H9 (cell line): ENCODE measurements at places on chromosomes 4 and X. TPM values are rescaled to one million over a fixed set of nuclear protein-coding genes. Genes with fewer than 3 reads are reported as not detected.
A peak's percentile ranks its signal among the peaks of the same experiment; 100 is the strongest.

The SSX4B gene
- total RNA-seq: 0.29 TPM in 1 of 2 replicates, not detected in the other

The STAP1 gene
- total RNA-seq: not detected in 2 replicates

The PGAM4 gene
- total RNA-seq: 0.52 TPM in 1 of 2 replicates, not detected in the other

The SLC6A14 gene
- not detected in 2 replicates for total RNA-seq

The TCEAL2 gene
- total RNA-seq: 12.6 and 14.2 TPM in 2 replicates

The SPANXN4 gene
- total RNA-seq: not detected in 2 replicates

- H3K4me1 ChIP-seq: no peaks in the 10 kb centered on the region
- DNase-seq: no peak
- H3K4me3 ChIP-seq: no peak overlapping the region
- peaks cover 17% of the 10 kb centered on the region for H3K36me3 ChIP-seq
- no peaks in the 10 kb centered on the region for H3K27me3 ChIP-seq
- H3K27ac ChIP-seq: no peak overlapping the region
Measured at GRCh38 chrX:65451663-65452062, 82.9 kb downstream of the LAS1L start.

GRCh38 chrX:1444561-1445500, 7.9 kb downstream of the ASMTL start:
- no peaks in the 10 kb centered on the region for H3K4me1 ChIP-seq
- DNase-seq: peak; percentile 12
- no peaks in the 10 kb centered on the region for H3K27me3 ChIP-seq
- H3K27ac ChIP-seq: no peak overlapping the region

DNA sequence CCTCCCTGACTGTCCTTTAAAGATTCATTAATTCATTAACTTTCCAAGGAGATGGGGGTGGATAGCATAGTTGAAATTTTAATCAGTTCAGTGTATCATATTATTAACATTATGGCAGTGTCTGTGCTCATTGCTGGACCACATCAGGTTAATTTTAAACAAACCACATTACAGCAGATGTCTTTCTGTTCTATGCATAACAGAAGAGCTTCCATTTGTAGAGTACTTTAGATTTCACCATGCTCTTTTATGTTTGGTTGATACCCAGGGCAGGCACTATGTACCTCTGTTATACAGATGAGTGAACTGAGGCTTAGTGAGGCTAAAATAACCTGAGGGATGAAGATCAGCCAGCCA, 41.1 kb downstream of the AFF2 start:
- no peak overlapping the region for H3K27ac ChIP-seq
- DNase-seq: no peak
- peaks cover 2% of the 10 kb centered on the region; the same call in 1 of the 2 replicates for H3K36me3 ChIP-seq

DNA sequence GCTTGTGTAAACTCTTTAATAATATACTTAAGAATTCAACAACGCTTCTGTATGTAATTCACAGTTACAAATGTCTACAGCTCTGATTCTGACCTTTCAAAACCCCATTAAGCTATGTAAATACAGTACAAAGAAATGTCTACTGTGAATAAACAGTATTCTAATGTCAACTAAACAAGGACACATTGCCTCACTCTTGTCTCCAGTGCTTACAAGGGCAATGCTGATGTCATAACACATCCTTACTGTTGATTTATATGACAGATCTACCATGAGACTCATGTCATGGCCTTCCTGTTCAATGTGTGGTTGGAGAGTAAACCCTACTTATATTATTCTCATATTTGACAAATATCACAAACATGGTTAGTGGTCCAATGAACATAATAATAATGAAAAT, 256.1 kb upstream of the ADGRL3 start:
- H3K27me3 ChIP-seq: no peaks in the 10 kb centered on the region
- H3K4me3 ChIP-seq: no peak overlapping the region
- no peaks in the 10 kb centered on the region for H3K36me3 ChIP-seq
- no peaks in the 10 kb centered on the region for H3K4me1 ChIP-seq

DNA sequence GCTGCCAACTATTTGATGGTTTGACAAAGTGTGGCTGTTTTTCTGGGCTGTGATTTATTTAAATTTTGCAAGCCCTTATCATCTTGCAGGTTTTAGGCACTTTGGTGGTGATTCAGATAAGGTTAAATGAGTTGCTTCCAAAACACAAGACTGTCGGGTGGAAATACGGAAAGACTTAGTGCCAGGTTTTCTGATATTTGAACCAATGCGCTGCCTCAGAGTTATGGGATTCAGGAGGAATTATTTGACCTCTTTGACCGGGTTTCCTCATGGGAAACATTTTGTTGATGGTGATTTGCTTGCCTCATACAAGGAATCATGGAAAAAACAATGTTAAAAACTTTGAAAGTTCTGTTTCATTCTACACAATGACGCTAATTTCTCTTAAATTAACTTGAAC, 136.1 kb upstream of the MAP9 start:
- H3K27ac ChIP-seq: no peak overlapping the region
- no peak overlapping the region for H3K4me3 ChIP-seq
- H3K36me3 ChIP-seq: no peaks in the 10 kb centered on the region

- H3K4me3 ChIP-seq: no peak overlapping the region
- no peak for DNase-seq
- no peak overlapping the region for H3K27ac ChIP-seq
- H3K27me3 ChIP-seq: no peaks in the 10 kb centered on the region
Measured at GRCh38 chrX:126338916-126339315, 172.8 kb upstream of the DCAF12L2 start.

DNA sequence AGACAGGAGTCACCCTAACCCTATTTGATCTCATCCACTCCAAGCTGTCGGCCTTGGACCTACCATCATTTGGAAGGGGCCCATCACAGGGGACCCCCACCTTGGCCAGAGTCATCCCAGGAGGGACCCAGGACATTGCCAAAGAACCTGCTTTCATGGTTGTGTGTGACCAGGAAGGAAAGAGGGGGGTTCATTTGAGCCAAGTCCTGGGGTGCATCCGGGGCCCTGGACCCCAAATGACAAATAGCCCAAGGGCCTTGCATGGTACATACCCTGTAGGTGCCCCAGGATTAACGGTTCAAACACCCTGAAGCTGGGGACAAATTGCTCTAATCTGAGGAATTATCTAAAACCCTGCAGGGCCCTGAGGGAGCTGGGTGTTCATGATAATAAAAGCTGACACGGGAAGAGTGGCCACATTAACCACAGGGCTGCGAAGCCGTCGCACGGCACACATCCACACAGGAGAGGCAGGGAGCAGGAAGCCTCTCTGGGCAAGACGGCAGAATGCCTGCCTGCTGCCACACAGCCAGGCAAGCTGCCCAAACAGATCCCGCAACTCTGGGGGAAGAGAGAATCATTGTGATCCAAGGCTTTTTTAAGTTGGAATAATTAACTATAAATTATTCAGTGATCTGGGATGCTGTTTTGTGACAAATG, 28.2 kb upstream of the PPP2R2C start:
- peaks cover 12% of the 10 kb centered on the region for H3K36me3 ChIP-seq
- H3K4me3 ChIP-seq: no peak overlapping the region
- H3K4me1 ChIP-seq: no peaks in the 10 kb centered on the region
- no peaks in the 10 kb centered on the region for H3K27me3 ChIP-seq

DNA sequence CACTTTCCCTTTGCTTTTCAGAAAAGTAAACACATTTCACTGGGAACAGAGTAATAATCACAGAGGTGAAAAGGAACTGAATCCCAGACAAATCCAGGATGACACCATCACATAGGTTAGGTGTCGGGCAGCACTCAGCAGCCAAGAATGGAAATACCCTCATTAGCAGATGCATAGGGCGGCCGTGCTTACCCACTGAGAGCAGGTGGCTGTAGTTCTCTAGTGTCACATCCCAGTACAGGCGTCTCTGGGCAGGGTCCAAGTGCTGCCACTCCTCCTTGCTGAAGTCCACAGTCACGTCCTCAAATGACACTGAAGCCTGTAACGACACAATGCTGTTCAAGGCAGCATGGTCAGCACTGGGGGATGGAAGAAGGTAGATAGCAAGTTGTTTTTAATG, 26.9 kb downstream of the ZNF41 start:
- no peaks in the 10 kb centered on the region for H3K27me3 ChIP-seq
- H3K27ac ChIP-seq: no peak overlapping the region
- H3K4me1 ChIP-seq: no peaks in the 10 kb centered on the region; the same call in 1 of the 2 replicates
- H3K36me3 ChIP-seq: peaks cover 37% of the 10 kb centered on the region

DNA sequence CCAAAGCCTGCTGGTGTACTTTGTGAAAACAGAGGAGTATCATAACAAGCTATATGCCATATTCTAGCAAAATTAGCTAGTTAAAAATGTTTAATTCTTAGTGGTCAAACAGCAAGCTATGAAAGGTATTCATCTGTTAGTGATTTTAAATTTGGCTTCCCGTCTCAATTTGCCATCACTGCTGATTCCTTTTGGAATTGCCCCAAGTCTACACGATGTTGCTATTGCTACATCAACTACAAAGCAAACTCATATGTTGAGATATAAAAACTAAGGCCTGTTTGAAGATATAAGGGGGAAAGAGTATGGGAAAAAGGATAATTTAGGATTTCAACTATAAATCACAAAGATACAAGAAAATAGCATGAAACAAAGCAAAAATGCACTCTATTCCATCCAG, 146.1 kb downstream of the COL25A1 start:
- H3K4me3 ChIP-seq: no peak overlapping the region
- H3K36me3 ChIP-seq: no peaks in the 10 kb centered on the region
- H3K27ac ChIP-seq: no peak overlapping the region
- H3K4me1 ChIP-seq: no peaks in the 10 kb centered on the region

DNA sequence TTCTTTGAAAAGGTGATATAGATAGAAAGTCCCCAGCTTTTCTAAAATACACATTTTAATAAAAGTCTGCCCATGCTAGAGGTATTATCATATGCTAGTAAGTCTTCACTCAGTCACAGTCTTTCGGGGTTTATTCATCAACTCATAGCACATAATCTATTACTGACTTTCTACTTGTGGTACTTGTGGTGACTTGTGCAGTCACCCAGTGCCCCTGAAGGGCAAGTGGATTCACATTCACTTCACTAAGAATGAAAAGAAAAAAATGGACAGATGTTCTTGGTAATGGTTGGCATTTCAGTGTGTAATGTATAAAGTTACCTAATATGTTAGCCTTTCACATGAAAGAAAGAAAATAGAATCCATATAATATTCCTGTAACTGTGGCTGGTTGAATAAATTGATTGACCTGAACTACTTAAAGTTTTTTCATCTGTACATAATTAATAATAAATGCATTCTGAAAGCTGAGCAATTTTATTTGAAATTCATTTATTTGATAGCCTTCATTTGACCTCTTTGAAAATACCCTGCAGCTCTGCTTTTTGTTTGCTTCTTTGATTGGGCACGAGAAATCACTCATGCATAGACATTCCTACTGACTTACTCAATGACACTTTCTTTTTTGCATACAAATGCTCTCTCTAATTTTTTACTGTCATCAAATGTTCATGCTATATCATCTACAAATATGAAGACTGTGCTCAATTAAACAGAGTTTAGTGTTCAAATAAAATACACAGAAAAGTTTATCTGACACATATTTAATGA, 39.5 kb upstream of the ZNF330 start:
- H3K27me3 ChIP-seq: no peaks in the 10 kb centered on the region
- no peak overlapping the region for H3K4me3 ChIP-seq

DNA sequence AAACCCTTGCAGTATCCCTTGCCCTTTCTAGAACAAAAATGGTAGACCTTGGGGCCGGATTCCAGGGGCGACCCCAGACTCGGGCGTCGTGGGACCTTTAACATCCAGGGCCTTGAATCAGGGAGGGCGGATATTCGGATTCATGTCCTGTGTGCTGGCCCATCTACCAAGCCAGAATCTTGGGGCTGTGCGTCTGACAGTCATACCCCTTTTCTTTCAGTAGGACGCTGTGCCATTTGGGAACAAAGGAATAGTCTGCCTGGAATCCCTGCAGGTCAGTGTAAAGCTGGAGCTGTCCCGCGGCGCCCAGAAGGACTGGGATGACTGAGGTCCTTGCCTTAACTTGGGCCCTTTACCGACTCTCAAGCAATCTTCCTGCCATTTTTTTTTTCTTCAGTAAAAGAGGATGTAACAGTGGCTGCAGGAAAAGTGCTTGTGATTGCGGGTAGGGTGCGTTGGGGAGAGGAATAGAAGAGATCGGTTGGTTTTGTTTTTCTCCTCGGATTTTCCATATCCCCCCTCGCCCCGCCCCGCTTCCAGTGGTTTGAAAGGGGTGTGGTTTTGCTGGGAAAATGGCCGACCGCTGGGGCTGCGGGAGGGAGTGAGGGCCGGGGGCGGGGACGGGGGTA, 518 bp downstream of the ARMCX1 start:
- DNase-seq: peak; percentile 41
- peak overlapping the region; percentile 79 for H3K4me3 ChIP-seq
- no peaks in the 10 kb centered on the region for H3K27me3 ChIP-seq
- H3K27ac ChIP-seq: no peak overlapping the region

DNA sequence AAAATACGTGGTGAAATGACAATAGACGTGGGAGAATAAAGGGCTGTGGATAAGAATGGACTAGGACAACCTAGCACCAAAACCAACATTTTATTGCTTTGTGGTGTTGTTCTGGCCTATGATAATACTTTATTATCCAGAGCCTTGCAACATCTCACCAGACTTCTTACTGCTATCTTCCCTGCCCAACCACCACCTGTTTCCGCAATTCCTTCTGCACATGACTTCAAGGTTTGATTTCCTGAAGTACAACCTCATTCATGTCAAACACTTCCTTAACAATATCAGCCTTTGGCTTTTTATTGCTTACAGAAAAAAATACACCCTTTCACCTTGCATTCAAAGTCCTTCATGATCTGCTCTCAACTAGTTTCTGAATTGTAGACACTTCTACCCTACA, 84.8 kb downstream of the RTL3 start:
- DNase-seq: no peak
- no peaks in the 10 kb centered on the region for H3K36me3 ChIP-seq
- no peak overlapping the region for H3K27ac ChIP-seq
- H3K4me1 ChIP-seq: no peaks in the 10 kb centered on the region
- no peaks in the 10 kb centered on the region for H3K27me3 ChIP-seq
- H3K4me3 ChIP-seq: no peak overlapping the region

DNA sequence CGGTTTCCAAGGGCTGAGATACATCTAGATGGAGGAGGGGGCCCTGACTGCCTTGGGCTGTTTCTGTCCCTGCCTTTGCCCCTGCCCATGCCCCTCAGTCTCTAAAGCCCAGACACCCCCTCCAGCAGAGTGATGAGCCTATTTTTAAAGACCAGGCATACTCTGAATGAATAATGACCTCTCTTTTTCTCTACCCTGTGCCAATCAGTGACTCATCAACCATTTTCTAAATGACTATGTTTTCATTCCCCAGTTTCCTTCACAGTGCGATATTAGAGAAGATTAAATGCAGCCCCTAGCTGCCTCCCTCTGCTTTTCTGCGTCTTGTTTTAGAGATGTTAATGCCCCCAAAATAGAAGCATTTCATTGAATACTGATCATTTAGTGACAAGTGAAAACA, 15.5 kb upstream of the NHS start:
- no peak overlapping the region for H3K4me3 ChIP-seq
- no peaks in the 10 kb centered on the region for H3K36me3 ChIP-seq
- H3K4me1 ChIP-seq: no peaks in the 10 kb centered on the region

DNA sequence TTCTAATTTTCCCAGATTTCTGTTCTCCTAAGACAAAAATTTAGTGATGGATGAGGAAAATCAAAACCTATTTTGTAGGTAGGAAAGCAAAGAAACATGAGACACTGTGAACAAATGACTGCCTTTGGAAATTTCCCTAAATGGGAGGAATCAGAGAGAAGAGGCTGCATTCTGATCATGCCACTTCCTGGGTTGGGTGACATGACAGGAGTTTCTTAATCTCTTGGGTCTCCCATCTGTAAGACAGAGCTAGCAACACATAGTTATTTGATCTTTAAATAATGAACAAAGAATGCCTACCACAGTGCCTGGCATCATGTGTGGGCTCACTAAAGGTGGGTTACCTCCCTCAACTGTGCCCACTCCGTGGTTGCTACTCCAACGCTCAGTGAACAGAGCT, 57.1 kb downstream of the CCDC149 start:
- no peaks in the 10 kb centered on the region for H3K4me1 ChIP-seq
- DNase-seq: no peak
